Central memory CD8-positive, alpha-beta T cell (primary cell): ENCODE measurements at places on chromosomes 1 and 21.
A peak's percentile ranks its signal among the peaks of the same experiment; 100 is the strongest.

- no peaks in the 10 kb centered on the region for H3K4me1 ChIP-seq
- H3K27ac ChIP-seq, result no peak overlapping the region
- H3K4me3 ChIP-seq, result no peak overlapping the region
- DNase-seq, result no peak
These were observed 306.9 kb downstream of the KIF26B start for GRCh38 chr1:245461681-245462080.

DNA sequence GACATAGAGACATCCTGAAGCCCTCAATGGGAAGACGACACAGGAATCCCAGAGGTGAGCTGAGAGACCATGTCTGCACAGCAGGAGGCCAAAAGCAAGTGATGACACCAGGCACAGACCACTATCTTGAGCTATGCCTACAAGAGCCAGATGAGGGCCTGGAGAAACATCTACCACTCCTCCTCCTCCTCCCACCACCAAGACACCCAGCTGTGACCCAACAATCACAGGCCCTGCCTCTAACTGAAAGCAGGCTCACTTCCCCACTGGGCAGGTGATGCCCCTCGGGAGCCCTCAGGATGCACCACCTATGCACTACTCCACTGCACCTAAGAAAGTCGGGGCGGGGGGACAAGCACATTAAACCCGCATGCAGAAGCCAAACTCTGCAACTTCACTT, 16.5 kb downstream of the TADA1 start:
- no peak overlapping the region for H3K27ac ChIP-seq
- no peak overlapping the region for H3K4me3 ChIP-seq
- no peaks in the 10 kb centered on the region for H3K27me3 ChIP-seq
- peaks cover 60% of the 10 kb centered on the region for H3K36me3 ChIP-seq

DNA sequence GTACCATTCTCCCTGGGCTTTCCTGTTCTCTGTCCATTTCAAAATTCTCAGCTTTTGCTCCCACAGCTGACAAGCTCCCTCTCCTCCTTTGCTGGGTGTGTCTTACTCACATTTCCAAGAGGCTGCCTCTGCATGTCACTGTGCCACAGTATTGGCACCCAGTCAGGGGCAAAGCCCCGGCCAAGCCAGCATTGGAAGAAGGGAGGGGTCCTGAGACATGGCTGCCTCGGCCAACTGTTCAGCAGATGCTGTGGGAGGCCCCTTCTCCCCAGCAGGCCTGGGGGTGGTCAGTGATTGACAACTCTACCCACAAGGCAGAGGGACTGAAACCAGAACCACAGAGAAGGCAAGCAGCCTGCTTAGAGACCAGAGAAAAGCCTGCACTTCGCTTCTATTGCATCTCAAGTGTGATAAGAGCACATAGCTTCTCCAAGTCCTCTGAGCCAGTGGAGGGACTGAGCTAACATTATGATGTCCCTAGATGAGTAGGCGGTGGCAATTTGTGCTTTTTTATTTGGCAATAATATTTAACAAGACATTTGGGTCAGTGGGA, 294.1 kb downstream of the SIPA1L2 start:
- H3K27ac ChIP-seq, result no peak overlapping the region
- DNase-seq, result no peak
- no peaks in the 10 kb centered on the region for H3K36me3 ChIP-seq

GRCh38 chr1:40634901-40635655, 30.4 kb downstream of the RIMS3 start:
- no peak overlapping the region for H3K27ac ChIP-seq
- peaks cover 2% of the 10 kb centered on the region for H3K36me3 ChIP-seq
- H3K4me3 ChIP-seq, result no peak overlapping the region
- DNase-seq, result no peak

- no peak overlapping the region for H3K4me3 ChIP-seq
- no peak for DNase-seq
- H3K27ac ChIP-seq, result no peak overlapping the region
- no peaks in the 10 kb centered on the region for H3K4me1 ChIP-seq
These were observed 18.8 kb upstream of the TENT5B start for GRCh38 chr1:27031235-27032118.

DNA sequence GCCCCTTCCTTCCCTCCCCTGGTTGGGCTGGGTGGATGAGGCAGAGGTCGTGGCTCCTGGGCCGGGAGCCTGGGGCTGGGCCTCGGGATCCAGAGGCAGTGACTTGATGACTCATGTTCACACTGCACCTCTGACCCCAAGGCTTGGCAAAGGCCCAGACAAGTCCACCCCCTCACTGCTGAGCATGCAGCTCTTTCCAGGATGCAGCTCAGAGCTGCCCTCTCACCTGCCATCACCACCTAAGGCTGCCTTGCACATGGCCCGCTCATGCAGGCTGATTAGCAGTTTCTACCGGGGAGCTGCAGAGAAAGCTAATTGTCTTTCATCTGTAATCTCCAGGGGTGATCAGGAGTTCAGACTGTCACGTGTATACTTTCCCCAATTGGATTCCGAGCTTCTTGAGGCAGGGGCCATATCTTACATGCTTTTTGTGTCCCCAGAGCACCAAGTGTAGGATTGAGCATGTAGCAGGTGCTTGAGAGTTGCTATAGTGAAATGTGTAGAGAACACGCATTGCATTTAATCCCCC, 62.1 kb downstream of the LRRN2 start:
- no peak overlapping the region for H3K4me3 ChIP-seq
- peaks cover 5% of the 10 kb centered on the region for H3K27me3 ChIP-seq
- no peak for DNase-seq
- H3K4me1 ChIP-seq, result no peaks in the 10 kb centered on the region

DNA sequence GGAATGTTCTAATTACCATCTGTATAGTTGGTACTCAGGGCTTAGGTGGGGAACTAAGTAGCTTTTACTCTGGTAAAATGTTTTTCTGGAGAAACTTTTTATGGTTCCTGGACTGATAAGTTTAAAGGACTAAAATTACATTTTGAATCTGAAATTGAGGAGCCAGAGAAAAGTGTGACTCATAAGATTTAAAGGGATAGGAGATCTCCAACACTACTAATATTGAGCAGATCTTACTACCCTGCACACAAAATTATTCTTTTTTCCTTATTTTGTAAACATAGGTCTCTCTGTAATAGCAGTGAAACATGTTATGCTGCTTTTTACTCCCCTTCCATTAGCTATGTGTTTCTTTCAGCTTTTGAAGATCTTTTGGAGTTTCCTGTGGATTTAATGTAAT, 32.5 kb downstream of the MTF2 start:
- H3K4me1 ChIP-seq, result peaks cover 39% of the 10 kb centered on the region
- H3K36me3 ChIP-seq, result peaks cover 15% of the 10 kb centered on the region
- no peaks in the 10 kb centered on the region for H3K27me3 ChIP-seq
- H3K4me3 ChIP-seq, result no peak overlapping the region

DNA sequence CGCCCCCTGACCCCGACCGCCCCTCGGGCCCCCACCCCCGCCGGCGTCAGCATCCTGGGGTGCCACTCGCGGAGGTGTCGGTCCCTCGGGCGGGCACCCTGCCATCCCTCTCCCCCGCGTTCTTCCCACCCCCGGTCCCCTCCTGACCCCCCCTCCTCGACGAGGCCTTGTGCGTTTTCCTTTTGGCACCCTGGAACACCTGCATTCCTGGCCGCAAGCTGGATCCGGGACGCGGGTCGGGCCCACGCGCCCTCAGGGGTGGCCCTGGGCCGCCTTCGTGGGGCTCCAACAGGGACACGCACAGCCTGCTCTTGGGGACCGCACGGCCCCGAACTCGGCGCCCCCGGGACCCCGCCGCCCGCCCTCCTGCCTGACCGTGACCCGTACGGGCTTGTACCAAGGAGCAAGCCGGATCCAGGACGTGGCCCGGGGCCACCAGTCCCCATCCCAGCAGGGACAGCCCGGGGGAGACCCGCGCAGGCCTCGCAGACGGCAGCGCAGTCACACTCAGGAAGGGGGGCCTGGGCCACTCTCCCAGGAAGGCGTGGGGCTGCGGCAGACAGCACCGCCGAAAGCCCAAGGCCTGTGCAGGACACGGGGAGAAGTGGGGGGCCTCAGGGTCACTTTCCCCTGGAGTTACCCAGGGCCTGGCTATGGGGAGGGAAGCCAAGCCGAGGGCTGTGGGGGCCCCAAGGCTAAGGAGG, 579 bp upstream of the SLC19A1 start:
- H3K4me1 ChIP-seq, result peaks cover 11% of the 10 kb centered on the region
- H3K4me3 ChIP-seq, result peak overlapping the region; percentile 59
- H3K36me3 ChIP-seq, result peaks cover 1% of the 10 kb centered on the region
- DNase-seq, result peak; percentile 13
